ENCODE measurements at places on chromosomes 7 and 10. TPM values are rescaled to one million over a fixed set of nuclear protein-coding genes. Genes with fewer than 3 reads are reported as not detected.

- no peak overlapping the region for H3K4me3 ChIP-seq
- peaks cover 4% of the 10 kb centered on the region for H3K4me1 ChIP-seq
- no peak overlapping the region for H3K27ac ChIP-seq
- DNase-seq, result no peak
- peaks cover 1% of the 10 kb centered on the region for H3K27me3 ChIP-seq
Observed at GRCh38 chr10:132002004-132002403, 20.3 kb upstream of the BNIP3 start.

DNA sequence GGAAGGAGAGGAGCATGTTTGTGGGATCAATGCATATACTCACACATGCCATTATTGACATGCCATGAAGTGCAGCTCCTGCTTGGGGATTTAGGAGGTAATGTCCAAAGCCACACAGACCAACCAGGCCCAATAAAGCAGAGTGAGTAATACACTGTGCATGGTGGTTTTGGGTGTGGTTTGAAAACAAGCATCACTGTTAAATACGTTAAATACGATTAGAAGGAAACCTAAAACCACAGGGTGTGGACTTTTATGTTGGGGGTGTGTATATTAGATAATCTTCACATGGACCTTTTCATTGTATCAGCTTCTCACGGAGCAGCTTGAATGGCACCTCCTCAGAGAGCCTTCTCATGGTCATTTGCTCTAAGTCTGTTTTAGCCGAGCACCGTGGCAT is 10.4 kb upstream of the EIF3A start:
- H3K27me3 ChIP-seq, result no peaks in the 10 kb centered on the region
- peaks cover 27% of the 10 kb centered on the region for H3K4me1 ChIP-seq
- H3K36me3 ChIP-seq, result no peaks in the 10 kb centered on the region

DNA sequence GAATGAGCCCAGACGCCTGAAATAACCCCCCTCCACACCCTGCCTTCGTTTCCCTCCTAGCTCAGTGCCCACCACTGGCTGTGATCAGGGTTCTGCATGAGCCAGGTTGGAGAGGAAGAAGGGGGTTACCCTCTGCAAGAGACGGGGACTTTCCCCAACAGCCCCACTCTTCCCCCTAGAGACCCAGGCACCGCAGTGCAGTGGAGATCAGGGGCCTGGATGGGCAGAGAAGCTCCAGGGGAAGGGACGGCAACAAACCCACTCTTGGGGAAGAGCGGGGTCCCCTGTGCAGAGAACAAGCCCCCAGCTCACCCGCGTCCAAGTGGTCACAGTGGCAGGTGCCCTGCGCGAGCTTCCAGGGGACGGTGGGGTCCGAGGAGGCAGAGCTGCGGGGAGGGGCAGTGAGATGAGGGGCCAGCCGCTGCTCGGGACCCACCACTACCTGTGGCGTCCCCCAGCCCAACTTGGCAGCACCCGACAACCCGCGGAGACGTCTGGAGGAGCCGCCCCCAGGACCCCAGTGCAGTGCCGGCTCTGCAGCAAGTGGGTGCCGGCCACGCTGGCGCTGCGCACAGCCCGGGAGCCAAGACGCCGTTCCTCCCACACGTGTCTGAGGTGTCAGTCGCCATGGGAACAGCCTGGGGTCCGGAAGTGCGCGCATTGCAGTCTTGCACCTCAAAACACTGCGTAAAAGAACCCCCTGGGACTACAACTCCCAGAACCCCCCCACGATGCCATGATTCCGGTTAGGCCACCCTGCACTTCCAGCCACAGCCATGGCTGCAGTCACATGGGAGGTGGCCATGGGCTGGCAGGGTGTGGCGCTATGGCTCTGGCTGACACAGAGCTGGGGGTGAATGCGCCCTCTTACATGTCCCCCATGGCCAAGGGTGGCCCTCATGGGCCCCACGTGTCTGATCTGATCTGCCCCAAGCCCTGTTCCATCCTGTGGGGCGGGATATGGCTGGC is 45.8 kb upstream of the WIPI2 start:
- no peaks in the 10 kb centered on the region for H3K36me3 ChIP-seq
- H3K27me3 ChIP-seq, result no peaks in the 10 kb centered on the region
- peaks cover 13% of the 10 kb centered on the region for H3K4me1 ChIP-seq
- DNase-seq, result peak; percentile 66

The PCLO gene
- total RNA-seq, result not detected
